Renal cortex interstitium (tissue), 15 donors: ENCODE measurements at places on chromosomes 7 and 10.

DNA sequence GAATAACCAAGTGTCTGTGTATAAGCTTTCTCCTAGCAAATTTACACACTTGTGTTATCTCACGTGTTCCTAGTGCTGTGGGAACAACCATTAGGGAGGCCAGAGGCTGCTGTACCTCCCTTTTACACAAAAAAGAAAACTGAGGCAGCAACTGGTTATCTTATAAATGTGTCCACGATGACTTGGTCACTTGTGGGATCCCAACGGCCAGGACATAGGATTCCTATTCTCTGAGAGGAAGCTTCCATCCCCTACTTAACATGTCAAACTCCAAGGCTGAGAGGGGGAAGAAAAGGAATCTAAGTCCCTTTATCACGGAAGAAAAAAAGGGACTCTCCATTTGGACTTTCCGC is 484 bp downstream of the ZNF438 start:
- DNase-seq = no peak

GRCh38 chr7:94123136-94123535 is 119.0 kb upstream of the BET1 start:
- DNase-seq = no peak

DNA sequence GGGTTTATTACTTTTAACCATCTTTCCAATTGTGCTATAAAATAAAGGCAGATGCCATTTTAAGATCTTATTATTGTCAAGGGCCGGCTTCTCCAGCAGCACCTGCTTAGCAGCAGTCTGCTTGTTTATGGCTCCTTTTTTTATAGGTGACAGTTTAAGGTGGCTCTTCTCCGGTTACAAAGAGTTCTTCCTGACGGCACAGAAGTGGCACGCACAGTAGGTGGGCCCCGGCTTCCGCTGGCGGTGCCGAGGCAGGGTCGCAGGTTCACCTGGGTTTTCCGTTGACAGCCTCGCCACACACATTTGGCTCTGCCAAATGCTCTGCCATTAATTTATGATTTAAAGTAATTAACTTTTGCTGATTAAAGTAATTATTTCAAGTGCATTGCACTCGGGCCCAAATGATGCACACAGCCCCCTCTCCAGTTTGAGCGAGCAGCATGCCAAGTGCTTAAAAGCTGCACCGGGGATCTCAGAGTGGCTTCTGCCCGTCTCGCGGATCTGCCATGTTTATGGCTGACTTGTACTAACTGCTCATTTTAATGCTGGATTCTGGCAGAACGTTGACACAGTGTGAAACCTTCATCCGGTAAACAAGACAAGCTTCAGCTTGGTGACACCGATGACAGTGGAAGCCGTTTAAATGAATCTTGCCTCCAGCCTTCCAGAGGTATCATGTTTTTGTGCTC is 355.1 kb upstream of the MKI67 start:
- DNase-seq = no peak

DNA sequence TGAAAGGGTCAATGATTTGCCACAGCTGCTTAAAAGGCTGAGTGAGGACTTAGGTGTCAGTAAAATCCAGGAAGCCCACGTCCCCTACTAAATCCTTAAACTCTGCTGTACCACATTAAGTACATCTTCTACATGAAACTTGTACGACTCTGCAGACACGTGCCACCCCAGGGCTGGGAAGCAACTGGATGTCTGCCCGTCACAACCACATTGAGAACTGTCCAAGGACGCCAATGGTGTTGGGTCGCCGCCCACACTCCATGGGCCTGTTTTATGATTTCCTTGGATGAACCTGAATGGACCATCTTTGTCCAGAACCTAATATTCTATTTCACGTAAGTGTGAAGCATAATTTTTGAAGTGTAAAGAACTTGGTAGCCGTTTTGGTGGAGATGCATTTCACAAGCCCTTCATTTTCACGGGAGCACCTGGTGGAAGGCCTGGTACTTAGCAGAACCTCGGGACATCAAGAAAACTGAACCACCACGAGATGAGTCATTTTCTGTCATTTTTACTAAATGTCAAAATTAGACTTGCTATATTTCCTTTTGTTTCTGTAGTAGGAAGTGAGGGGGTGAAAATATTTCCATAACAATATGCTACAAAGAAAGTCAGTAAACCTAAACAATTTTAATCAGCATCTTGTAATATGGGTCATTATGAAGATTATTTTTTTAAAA is 134.9 kb downstream of the SFMBT2 start:
- DNase-seq = no peak

- no peak for DNase-seq
Observed at GRCh38 chr7:17269341-17270221, 28.9 kb upstream of the AHR start.

DNA sequence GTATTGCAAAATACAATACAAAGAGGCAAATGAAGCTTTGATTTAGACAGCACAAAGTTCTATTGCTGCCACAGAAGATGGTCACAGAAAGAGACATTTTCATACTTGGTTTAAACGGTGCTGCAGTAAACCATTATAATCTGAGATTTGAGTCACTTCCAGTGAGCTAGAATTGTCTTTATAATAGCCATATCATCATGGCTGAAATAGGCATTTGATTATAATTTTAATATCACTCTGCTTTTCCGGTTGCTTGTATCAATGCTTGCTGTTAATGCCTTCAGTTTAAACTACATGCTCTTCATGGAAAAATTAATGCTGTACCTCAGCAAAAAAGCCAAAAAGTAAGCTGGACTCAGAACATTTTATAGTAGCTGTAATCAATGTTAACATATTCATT is 48.5 kb downstream of the CPEB3 start:
- DNase-seq = no peak

- DNase-seq = no peak
Observed at GRCh38 chr7:152142976-152143595, 117.6 kb downstream of the GALNT11 start.

GRCh38 chr7:107212725-107213124 is 43.9 kb downstream of the HBP1 start:
- DNase-seq = no peak

DNA sequence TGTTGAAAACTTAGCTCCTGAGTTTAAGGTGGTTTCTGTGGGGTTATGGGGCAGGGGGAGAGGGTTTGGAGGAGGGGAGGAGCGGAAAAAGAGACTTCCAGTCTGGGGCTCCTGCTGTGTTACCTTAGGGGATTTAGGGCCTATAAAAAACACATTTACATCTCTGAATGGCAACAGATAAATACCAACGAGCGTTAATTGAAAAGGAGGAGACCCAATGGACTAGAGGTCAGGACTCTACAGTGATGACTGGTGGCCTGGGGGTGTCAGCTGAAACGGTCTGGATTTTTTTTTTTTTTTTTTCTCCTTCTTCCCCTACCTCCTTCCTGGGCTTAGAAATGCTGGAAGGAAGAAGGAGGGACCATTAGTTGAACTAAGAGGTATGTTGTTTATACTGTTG is 47.4 kb downstream of the AUTS2 start:
- no peak for DNase-seq

DNA sequence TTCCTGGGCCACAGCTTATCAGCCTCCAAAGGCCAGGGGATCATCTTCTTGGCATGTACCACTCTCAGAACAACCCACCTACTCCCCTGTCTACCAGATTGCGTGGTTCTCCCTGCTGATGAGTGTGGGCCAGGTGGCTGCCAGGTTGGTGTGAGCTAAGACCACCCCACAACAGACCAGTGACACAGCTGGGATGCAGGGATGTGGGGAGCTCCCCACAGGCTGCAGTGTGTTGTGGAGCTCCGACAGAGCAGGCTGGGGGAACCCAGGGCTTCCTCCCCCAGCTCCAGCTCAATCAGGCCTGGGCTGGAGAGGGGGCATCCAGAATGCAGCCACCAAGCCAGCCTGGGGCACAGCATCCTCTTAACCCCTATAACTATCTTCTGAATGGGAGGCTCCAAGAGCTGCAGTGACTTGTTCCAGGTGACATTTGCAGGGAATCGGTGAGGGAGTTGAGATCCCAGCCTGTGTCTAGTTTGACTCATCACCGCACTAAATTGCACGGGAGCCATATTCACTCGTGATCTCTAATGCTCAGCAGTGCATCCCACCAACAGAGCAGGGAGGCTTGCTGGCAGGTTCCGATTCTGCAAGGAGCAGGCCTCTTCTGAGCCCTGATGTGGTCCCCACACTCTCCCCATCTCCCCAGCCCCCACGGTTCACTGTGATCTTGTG is 596 bp upstream of the GDF2 start:
- DNase-seq = no peak

GRCh38 chr7:129661645-129662182 is 50.2 kb downstream of the NRF1 start:
- no peak for DNase-seq

- DNase-seq = no peak
Observed at GRCh38 chr10:121102706-121103105, 251.5 kb downstream of the WDR11 start.

- no peak for DNase-seq
Observed at GRCh38 chr10:102620138-102620590, 24.1 kb upstream of the TRIM8 start.

DNA sequence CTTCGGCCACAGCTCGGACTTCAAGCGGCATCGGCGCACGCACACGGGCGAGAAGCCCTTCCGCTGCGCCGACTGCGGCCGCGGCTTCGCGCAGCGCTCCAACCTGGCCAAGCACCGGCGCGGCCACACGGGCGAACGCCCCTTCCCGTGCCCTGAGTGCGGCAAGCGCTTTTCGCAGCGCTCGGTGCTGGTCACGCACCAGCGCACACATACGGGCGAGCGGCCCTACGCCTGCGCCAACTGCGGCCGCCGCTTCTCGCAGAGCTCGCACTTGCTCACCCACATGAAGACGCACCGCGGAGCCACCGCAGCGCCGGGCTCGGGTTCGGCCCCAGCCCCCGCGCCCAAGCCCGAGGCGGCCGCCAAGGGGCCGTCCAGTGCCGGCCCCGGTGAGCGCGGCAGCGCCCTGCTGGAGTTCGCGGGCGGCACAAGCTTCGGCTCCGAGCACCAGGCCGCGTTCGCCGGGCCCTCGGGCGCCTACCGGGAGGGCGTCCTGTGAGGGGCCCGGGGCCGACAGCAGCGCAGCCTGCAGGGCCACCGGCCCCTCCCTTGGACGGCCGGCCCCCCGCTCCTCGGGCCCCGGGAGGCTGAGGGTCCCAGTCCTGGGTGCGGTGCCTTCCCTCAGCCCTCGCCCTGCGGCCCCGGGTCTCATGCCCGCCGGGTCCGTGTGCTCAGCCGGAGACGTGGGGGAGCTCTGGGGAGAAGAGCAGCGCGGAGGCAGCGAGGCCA is 17.2 kb downstream of the ZNF316 start:
- DNase-seq = no peak

GRCh38 chr7:134420424-134421125 is 38.3 kb downstream of the AKR1B1 start:
- peak; percentile 62 for DNase-seq

DNA sequence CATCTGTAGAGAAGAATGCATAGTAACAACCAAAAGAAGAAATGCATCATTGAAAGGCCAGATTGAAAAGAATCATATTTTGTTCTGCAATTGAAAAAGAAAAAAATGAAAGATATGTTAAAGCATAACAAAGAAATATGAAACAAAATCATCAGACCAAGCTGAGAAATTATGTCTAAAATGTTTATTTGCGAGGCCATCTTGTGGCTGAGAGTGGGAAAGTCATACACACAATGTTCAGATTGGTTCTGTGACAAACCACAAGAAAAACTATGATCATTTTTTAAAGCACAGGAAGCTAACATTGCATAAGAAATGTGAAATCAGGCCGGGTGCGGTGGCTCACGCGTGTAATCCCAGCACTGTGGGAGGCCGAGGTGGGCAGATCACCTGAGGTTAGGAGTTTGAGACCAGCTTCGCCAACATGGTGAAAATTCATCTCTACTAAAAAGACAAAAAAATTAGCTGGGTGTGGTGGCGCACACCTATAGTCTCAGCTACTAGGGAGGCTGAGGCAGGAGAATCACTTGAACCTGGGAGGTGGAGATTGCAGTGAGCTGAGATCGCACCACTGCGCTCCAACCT is 36.6 kb downstream of the ABCB5 start:
- peak; percentile 2 for DNase-seq

DNA sequence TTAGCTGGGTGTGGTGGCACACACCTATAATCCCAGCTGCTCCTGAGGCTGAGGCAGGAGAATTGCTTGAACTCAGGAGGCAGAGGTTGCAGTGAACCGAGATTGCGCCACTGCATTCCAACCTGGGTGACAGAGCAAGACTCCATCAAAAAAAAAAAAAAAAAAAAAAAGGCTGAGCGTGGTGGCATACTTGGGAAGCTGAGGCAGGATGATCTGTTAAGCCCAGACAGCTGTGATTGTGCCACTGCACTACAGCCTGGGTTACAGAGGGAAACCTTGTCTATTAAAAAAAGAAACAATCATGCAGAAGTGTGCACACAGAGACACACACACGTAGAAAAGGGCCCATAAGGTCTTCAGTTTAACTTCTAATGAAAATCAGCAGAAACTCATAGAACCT is 150.6 kb downstream of the TPST1 start:
- DNase-seq = no peak

GRCh38 chr7:39826166-39826565 is 123.9 kb upstream of the CDK13 start:
- no peak for DNase-seq

- no peak for DNase-seq
Observed at GRCh38 chr10:103605359-103606096, 112.0 kb downstream of the NEURL1 start.

DNA sequence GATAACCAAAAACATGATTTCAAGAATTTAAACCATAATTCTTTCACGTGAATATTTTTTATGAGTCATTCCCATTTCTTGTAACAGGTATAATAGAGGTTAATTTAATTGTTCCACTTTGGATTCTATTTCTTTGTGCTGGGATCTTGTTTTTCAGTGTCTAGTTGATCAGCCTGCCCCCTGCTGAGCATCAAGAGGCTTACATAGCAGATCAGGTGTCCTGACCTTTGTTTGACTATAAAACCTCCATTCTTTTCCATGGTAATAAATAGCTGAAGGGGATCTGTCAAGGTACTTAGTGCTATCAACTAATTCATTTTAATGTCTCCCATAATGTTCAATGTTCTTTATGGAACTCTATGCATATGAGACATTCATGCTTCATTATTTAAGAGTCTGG is 4.9 kb downstream of the COL17A1 start:
- DNase-seq = no peak

DNA sequence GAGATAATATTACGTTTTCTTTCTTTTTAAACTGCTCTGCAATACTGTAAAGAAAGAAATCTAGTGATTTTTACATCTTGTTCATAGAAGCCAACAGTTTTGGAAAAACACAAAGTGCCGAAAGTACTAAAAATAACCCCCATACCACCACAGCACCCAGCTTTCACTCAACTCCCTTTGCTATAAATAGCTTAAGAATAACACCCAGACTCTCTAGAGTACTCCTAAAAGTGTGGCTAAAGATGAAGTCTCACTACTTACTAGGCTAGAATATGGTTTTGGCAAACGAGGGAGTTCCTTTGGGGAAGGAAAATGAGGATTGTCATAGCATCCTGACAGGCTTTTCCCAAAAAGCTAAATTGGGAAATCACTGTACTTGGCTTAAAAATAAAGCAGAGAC is 151.8 kb upstream of the ANK3 start:
- no peak for DNase-seq

DNA sequence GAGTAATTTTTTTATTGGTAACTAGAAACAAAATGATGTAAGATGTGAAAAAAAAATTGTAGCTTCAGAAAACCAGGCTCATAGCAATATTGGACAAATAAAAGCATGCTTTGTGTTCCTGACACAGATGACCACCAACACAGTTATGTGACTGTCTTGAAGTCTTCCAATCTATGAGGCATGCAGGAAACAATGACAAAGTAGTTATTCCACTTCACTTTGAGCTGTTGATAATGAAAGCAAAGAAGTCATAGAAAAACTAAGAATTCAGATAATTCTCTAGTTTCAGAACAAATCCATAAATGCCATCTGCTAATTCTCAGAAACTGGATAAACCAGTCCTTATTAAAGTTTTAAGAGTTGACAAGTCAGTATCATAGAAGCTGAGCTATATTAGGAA is 378.4 kb upstream of the SEMA3D start:
- DNase-seq = no peak
